ENCODE measurements at places on chromosomes 1 and 21.

GRCh38 chr1:107682467-107682866 is 282.5 kb downstream of the VAV3 start:
- DNase-seq = no peak

DNA sequence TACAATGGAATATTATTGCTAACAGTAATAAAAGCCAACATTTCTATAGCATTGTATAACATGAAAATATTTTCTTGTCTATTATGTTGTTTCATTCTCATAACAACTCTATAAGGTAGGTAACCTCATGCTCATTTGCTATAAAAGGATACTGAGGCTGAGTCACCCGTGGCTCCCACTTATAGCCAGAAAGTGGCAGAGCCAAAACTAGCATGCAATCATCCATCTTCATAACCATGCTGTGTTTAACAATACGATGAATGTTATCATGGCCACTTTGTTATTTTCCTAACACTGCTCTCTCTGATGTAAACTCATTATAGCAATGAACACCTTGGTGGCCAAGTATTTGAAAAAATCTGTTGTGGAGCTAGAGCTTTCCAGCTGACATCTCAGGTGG is 80.8 kb upstream of the JUN start:
- no peak for DNase-seq

- DNase-seq = no peak
Measured at GRCh38 chr1:235068158-235069121, 60.2 kb downstream of the TOMM20 start.

- peak; percentile 69 for DNase-seq
Measured at GRCh38 chr1:67194209-67194863, 28.1 kb downstream of the IL23R start.

GRCh38 chr1:12407050-12407961 is 177.5 kb downstream of the VPS13D start:
- DNase-seq = peak; percentile 62

DNA sequence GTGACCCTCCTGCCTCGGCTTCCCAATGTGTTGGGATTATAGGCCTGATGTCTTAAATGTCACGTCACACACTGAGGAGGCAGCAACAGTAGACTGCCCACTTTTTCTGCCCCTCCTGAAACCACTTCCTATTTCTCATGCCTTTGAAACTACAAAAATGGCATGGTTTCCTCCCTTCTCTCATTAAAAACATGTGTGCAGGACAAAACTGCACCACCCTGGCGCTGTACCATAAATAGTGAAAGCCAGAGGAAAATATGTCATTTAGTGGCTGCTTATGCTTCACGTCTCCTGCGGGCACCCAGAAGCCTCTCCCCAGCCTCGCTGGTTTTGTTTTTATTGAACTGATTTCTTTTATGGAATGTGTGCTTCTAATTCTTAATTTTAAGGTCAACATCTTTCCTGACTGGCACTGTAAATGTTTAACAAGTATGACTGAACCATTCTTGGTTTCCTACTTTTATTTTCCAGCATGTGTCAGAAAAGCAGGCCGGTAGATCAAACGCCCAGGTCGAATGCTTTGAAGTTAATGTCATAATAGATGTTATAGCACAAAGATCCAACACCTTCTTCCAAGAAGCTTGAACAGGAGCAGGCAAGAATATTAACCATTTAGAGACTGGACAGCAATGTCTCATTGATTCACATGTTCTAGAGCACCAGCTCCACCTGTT is 59.6 kb upstream of the C1orf87 start:
- no peak for DNase-seq

- DNase-seq = no peak
Measured at GRCh38 chr1:16372535-16373285, 5.7 kb downstream of the SZRD1 start.

DNA sequence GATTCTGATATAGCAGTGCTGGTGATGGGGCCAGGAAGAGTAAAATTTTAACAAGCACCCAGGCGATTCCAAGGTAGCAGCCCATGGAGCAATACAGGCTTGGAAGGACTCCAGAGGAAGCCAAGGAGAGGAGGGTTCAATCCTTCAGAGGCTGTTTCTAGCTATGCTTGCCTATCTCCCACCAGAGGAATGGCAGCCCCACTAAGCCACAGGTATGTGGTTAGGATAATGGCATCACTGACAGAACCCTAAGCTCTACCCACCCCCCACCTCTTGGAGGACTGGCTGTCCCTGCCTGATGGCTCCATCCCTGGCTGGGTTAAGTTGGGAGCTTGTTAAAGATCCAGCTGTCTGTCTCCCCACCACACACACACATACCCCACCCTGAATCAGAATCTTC is 19.3 kb upstream of the PTAFR start:
- no peak for DNase-seq

- no peak for DNase-seq
Measured at GRCh38 chr1:82018319-82018718, 217.6 kb downstream of the ADGRL2 start.

GRCh38 chr1:183285746-183286145 is 99.7 kb downstream of the LAMC2 start:
- no peak for DNase-seq

GRCh38 chr21:28068455-28069358 is 924.0 kb downstream of the LTN1 start:
- DNase-seq = no peak

DNA sequence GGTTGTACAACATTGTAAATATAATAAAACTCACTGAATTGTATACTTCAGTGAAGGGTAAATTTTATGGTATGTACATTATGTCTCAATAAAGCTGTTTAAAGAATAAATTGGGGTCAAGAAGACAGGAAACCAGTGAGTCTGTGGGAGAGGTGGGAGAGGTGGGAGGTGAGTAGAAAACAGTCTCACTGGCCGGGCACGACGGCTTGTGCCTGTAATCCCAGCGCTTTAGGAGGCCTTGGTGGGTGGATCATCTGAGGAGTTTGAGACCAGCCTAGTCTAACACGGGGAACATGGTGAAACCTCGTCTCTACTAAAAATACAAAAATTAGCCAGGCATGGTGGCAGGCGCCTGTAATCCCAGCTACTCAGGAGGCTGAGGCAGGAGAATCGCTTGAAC is 4.2 kb downstream of the MTMR11 start:
- no peak for DNase-seq

GRCh38 chr1:112522621-112523020 is 13.9 kb downstream of the WNT2B start:
- no peak for DNase-seq

DNA sequence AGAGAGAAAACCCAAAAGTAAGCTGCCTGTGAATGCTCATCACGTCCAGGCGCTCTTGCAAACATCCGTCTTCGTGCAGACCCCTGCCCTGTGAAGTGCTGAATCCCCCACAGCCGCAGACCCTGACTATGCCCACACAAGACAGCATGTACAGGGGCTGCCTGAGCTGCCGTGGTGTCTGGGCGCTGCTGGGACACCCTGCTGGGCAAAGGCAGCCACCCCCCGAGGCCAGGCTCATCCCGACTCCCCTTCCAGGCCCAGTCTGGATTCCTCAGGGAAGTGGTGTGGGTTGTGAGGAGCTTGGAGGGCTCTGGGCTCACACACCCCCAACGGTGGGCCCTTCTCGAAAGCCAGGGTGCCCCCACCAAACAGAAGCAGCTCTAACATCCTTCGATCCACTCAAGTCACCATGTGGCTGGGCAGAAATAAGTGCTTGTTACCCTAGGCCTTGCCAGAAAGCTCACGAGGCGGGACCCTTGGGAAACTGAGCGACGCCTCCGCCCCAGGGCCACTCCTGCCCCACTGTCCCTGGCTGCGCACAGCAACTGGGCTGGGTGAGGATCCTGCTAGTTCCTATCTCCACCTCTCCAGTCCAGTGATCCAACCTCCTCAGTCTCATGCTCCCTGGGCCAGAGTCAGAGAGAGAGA is 4.8 kb upstream of the WNT9A start:
- no peak for DNase-seq

DNA sequence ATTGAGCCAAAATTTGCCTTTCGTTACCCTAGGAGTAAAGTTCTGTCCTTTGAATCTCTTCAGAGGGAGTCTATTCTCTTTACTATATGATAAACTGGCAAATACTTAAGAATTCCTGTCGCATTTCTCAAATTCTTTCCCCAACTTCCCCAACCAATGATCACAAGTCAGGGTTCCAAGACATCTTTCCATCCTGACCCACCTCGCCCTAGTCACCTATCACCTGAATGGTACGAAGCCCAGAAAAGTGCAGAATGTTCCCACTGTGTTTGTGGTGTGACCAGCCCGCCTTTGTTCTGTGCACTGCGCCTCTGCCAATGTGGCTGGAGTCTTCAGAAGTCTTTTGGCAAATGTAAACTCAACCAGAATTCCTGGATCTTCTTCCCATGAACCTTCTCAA is 132.5 kb downstream of the RNF220 start:
- DNase-seq = no peak
